ENCODE measurements at places on chromosomes 2 and 18.

DNA sequence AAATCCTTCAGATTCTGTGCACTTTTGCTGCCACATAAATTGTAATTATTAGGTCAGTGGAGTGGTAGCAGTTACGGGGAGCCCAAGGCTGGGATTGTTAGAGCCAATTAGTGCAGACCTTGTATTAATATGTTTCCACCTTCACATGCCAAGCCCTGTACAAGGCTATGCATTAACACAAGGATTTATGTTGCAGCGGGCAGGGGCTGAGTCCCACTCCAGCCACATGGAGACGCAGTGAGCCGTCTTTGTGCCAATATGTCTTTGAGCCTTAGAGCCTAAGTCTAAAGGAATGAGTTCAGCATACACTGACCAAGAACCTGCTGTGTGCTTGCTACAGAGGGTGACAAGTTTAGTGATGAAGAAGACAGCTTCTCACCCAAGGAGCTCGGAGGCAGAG lies 238.2 kb downstream of the TSN start:
- no peak for DNase-seq

GRCh38 chr18:2083691-2084090 lies 487.6 kb downstream of the METTL4 start:
- DNase-seq: peak; percentile 67

- DNase-seq: no peak
These were observed 440.3 kb upstream of the HNMT start for GRCh38 chr2:137523931-137524330.

- peak; percentile 18 for DNase-seq
These were observed 3.9 kb upstream of the TNFRSF11A start for GRCh38 chr18:62321201-62321600.

GRCh38 chr18:3867864-3868311 lies 417.9 kb downstream of the TGIF1 start:
- no peak for DNase-seq

DNA sequence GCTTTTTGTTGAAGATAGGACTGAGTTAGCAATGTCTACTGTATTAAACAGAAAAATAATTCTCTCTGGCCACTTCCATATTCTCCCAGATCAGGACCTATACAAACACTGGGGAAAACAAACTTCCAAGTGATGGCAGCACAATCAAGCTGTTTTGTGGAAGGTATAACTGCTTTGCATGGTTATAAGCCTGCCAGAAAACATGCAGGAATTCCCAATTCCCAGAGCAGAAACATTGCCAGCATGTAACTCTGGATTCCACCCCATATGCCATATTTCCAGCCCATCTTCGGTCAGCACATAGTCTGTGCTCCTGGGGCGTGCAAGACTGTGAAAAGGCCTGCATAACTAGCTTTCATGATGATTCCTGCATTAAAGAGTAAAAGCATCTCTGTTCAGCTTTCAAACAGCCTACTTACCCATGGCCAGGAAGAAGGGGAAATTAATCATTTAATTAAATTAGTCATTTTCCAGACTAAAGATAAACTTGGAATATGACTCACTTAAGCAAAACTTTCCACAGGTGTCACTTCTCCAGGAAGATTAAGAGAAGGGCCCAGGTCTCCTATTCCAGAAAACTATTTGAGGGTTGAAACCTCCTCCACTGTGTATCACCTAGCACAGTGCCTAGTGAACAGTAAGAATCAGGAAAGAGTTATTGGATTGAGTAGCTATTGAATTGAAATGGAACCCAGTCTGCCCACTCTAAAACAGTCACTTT lies 280.5 kb downstream of the NRXN1 start:
- DNase-seq: no peak

Data from hematopoietic multipotent progenitor cell treated with erythropoietin and hydrocortisone succinate and interleukin-3 and kit ligand, for 4 days (in vitro differentiated cells).